ENCODE measurements at places on chromosomes 3 and 15.

- DNase-seq: no peak
Measured at GRCh38 chr3:138890555-138891187, 55.9 kb upstream of the PIK3CB start.

GRCh38 chr3:188749010-188749617 is 422.7 kb upstream of the TPRG1 start:
- no peak for DNase-seq

GRCh38 chr3:101072300-101072699 is 79.1 kb upstream of the ABI3BP start:
- no peak for DNase-seq

DNA sequence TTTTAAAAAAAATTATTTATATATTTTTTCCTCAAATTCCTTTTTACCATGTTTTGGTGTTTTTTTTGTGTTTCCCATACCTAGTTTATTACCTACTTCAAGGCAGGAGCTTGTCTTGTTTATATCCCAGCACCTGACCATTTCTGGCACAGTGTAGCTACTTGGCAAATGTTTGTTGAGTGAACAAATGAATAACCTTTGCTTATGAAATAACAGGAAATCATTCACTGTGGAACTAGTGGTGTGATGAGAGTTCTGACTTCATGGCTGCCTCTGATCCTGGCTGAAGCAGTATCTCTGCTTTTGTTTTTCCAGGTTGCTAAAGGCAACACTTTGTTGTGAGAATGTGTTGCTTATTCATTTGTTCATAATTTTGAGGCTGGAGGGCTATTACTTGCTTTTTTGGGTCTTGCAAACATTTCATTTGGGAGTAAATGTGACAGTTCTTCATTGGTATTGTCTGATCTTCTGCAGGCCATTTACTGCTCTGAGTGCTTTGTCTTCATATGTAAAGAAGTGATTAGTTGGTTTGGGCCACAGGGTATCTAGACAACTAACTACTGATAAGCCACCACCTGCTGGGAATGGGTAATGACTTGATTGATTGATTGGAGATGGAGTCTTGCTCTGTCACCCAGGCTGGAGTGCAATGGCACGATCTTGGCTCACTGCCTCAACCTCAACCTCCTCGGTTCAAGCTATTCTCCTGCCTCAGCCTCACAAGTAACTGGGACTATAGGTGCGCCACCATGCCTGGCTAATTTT is 5.7 kb downstream of the RAD54L2 start:
- no peak for DNase-seq

GRCh38 chr3:45000823-45001222 is 24.8 kb downstream of the EXOSC7 start:
- no peak for DNase-seq

DNA sequence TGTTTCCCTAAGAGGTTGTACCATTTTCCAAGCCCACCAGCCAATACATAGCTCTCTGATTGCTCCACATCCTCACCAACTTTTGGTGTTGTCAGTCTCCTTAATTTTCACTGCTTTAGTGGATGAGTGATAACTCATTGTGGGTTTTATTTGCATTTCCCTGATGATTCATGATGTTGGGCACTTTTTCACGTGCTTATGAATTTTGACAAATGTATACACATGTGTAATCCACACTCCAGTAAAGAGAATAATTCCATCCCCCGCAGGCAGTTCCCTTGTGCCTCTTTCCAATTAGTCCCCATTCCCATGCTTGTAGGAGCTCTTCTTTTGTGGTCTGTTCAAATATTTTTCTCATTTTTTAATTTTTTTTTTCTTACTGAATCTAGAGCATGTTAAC is 52.4 kb downstream of the ANP32A start:
- DNase-seq: no peak

GRCh38 chr15:31516440-31516839 is 189.8 kb downstream of the KLF13 start:
- DNase-seq: no peak

DNA sequence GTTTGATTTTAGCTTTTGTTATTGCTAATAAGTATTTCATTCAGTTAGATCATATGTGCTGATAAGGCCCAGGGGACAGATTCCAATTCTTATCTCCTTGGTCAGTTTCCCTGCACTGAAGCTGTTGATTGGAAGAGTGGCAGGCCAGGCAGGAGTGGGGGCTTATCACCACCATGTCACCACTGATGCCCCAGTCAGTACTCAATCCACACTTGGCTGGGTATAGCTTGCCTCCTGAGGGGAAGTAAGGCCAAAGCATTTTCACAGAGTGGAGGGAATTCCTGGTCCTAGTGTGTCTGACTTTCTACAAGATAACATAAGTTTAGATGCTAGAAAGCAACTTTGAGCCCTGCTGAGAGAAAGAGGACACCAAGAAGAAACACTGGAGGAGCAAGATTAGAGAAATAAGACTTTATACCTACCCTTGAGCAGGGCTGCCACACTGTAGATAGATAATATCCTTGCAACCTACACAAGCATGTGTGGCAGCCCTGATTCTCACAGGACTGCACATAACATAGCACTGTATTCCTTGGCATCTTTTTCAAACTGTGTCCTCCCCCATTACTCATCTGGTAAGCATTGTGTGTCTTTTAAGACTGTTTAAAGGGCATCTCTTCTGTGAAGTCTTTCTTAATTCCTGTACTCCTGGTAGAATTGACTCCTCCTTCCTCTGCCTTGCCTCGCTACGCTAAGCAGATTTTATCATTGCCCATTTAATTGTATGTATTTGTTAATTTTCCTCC is 24.3 kb downstream of the OXNAD1 start:
- DNase-seq: no peak
